Dermis lymphatic vessel endothelial cell (primary cell): ENCODE measurements at places on chromosomes 1 and 21. TPM values are rescaled to one million over a fixed set of nuclear protein-coding genes. Genes with fewer than 3 reads are reported as not detected.

SMCP gene
- total RNA-seq, result not detected in 2 replicates

GPR37L1 gene
- total RNA-seq, result not detected in 2 replicates

FMO3 gene
- 0.09 and 0.11 TPM in 2 replicates for total RNA-seq

CCDC27 gene
- total RNA-seq, result not detected in 2 replicates

SPRR4 gene
- total RNA-seq, result not detected in 2 replicates

RXFP4 gene
- total RNA-seq, result under 0.01 TPM in 1 of 2 replicates, not detected in the other

RPAP2 gene
- total RNA-seq, result 3.3 and 8.3 TPM in 2 replicates

CD5L gene
- not detected in 2 replicates for total RNA-seq

MIXL1 gene
- total RNA-seq, result 0.11 TPM in 1 of 2 replicates, not detected in the other

DRAXIN gene
- total RNA-seq, result 0.11 and 0.34 TPM in 2 replicates

CCDC190 gene
- total RNA-seq, result 0.11 TPM in 1 of 2 replicates, not detected in the other

HRNR gene
- total RNA-seq, result not detected in 2 replicates

EXTL1 gene
- not detected in 2 replicates for total RNA-seq

CRP gene
- not detected in 2 replicates for total RNA-seq

NPPB gene
- not detected in 2 replicates for total RNA-seq

EFCAB7 gene
- total RNA-seq, result 4.0 and 6.4 TPM in 2 replicates

SLC22A15 gene
- total RNA-seq, result under 0.01 and 0.11 TPM in 2 replicates

CYP4A11 gene
- total RNA-seq, result not detected in 2 replicates

SCNM1 gene
- total RNA-seq, result 15.5 and 18.8 TPM in 2 replicates

SYT11 gene
- 12.8 and 15.4 TPM in 2 replicates for total RNA-seq
